ENCODE measurements at places on chromosomes 4 and X.

GRCh38 chr4:98652996-98653395, 5.4 kb downstream of the TSPAN5 start:
- peak; percentile 88 for DNase-seq

DNA sequence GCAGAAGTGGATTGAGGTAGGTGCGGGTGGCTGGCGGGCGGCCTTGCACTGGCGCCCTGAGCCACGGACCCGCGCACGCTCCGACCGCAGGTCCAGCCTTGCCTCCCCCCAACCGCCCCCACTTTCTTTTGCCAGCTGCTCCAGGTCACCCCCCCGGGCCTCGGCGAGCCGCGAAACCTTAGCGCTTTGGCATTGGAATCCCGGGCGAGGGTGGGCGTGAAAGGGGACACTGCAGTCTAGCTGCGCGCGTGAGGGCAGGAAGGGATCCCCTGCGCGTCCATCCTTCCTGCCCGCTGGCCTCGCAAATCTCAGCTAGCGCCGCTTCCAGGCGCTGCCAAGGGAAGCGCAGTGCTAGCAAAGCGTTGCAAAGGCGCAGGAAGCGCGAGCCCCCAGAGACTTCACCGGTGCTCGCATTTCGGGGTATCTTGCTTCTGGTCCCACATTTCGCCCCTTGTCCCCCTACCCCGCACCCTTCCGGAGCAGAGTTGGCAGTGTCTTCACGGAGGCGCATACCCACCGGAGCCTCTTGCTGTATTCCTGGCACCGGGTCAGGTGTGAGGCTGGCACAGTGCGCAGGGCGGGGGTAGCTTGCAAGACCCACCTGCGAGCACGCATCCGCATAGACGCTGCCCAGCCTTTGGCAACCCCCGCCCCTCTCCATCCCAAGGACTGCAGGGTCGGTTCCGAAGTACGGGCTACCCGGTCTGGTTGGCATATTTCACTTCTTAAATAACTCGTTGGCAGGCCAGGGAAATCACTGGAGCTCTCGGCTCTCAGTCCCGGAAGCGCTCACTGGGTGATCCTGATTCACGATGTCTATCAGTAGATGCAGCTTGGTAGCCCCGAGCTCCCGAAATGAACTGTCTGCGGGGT, 104.4 kb downstream of the UCHL1 start:
- DNase-seq: peak; percentile 56

DNA sequence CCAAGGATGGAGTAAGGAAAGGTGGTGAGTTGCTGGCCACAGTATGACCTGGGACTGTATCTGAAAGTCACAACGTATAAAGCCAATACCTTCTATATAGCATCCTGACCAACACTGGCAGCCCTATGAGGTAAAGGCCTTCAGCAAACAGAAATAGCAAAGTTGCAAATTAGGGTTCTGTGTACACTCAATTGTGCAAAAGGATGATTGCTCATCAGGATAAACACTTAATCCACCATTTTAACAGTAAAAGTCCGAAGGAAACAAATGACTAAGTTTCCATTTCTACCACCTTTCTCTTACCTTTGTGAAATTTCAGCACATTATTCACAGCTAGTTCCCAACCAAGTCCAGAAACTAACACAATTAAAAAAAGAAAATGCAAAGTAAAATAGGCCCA, 1.4 kb upstream of the FNIP2 start:
- DNase-seq: no peak

- DNase-seq: no peak
Observed at GRCh38 chrX:123489011-123489410, 243.8 kb downstream of the THOC2 start.

GRCh38 chr4:62118558-62118957, 918.4 kb downstream of the ADGRL3 start:
- no peak for DNase-seq

- peak; percentile 46 for DNase-seq
Observed at GRCh38 chrX:130778773-130779172, 124.2 kb downstream of the ENOX2 start.

DNA sequence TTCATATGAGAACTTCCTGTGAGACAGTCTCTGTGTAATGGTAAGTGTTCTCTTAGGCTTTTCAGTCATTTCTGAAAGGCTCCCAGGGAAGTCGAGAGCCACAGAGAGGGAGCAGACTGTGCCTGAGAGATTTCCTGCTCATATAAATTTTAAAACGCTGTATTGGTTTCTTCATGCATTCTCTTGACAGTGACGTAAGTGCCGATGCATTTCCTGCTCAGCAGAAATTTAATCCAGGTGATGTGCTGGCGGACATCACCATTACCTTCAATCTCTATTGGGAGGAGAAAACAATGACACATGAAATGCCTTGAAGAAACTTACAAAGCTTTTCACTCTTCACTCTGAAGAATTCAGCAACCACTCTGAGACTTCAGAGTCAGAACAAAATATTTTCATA, 383.6 kb downstream of the BMPR1B start:
- DNase-seq: no peak

Measured in ELR (cell line).